ENCODE measurements at places on chromosomes 7 and 10.
A peak's percentile ranks its signal among the peaks of the same experiment; 100 is the strongest.

GRCh38 chr7:1361016-1361755 is 98.1 kb downstream of the MICALL2 start:
- DNase-seq: no peak

DNA sequence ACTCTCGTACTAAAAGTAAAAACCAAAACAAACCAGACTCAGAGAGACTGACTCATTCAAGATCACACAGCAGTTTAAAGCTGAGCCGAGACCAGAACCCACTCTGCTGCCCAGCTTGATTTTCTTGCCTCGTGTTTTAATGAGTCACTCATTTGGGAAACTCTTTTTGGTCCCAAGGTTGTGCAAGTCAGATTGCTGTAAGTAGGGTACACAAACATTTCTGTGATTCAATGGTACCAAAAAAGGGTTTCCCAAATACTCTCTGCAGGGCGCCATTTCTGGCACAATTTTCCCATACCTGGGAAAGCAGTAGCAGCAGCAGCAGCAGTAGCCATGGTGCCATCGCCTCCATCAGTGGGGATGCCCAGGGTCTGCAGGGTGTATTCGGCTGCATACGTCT is 69.9 kb downstream of the ASAH2B start:
- DNase-seq: no peak

GRCh38 chr10:84360637-84361365 is 32.4 kb downstream of the CCSER2 start:
- DNase-seq: no peak

DNA sequence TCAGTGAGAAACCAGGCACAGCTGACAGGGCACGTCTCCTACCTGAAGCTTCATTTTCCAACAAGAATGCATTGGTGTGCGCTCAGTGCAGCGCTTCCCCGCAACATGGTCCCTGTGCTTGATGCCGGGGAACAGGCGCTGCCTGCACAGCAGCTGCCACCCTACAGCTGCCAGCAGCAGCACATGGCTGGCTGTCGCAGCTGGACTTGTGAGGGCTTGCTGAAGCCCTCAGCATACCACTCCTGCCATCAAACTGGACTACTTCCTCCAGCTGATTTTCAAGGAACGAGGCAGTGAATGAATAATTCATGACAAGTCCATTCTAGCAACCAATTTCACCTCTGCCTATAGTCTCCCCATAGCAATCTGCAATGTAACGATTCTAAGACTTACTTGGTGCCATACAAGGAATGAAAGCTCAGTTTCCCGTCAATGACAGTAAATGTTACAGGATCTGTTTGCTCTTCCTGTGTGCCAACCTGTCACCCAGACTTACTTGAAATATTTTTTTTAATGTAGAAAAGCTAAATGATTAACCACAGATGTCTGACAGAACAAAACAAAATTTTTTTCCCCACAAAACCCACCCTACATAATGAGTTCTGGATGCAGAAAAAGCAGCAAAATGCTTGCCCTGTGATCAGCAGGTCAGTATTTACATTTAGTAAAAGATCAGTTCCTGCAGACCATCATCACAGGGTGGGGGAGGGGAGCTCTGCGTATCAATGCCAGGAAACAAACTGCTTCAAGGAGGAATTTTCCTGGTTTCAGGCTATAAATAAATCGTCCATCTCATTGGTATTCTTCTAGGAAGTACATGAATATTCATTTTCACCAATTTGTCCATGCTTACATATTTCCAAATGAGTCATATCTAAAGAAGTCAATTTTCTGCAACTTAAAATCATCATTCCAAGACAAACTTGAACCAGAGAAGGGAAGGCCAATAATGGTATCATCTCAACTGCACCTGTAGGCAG is 140.6 kb downstream of the ALOX5 start:
- DNase-seq: no peak

- no peak for DNase-seq
Measured at GRCh38 chr7:29565982-29566746, 2.5 kb downstream of the PRR15 start.

DNA sequence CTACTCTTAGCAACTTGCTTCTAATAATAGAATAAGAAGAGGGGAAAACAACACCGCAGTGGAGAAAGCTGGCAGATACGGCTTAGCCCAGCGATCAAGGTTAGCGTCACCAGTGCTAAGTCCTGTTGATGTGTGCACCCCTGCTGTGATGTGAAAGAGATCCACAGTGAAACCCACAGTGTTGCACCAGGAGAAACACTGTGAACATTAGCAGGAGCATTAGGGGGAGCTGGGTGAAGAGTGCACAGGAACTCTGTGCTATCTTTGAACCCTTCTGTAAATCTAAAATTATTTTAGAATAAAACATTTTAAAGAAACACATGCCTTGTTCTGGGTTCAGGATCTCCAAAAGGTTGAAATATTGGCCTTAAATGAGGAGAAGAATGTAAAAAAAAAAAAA is 154.1 kb upstream of the UNC5B start:
- DNase-seq: no peak

GRCh38 chr7:43124388-43124787 is 11.9 kb downstream of the HECW1 start:
- no peak for DNase-seq

GRCh38 chr7:147089608-147090007 is 973.0 kb downstream of the CNTNAP2 start:
- no peak for DNase-seq

GRCh38 chr7:20050241-20050966 is 166.8 kb downstream of the MACC1 start:
- DNase-seq: no peak

- no peak for DNase-seq
Measured at GRCh38 chr10:16425449-16425848, 11.4 kb upstream of the PTER start.

- no peak for DNase-seq
Measured at GRCh38 chr7:80412842-80413241, 99.0 kb downstream of the GNAT3 start.

- no peak for DNase-seq
Measured at GRCh38 chr10:119242186-119242585, 34.8 kb downstream of the GRK5 start.

DNA sequence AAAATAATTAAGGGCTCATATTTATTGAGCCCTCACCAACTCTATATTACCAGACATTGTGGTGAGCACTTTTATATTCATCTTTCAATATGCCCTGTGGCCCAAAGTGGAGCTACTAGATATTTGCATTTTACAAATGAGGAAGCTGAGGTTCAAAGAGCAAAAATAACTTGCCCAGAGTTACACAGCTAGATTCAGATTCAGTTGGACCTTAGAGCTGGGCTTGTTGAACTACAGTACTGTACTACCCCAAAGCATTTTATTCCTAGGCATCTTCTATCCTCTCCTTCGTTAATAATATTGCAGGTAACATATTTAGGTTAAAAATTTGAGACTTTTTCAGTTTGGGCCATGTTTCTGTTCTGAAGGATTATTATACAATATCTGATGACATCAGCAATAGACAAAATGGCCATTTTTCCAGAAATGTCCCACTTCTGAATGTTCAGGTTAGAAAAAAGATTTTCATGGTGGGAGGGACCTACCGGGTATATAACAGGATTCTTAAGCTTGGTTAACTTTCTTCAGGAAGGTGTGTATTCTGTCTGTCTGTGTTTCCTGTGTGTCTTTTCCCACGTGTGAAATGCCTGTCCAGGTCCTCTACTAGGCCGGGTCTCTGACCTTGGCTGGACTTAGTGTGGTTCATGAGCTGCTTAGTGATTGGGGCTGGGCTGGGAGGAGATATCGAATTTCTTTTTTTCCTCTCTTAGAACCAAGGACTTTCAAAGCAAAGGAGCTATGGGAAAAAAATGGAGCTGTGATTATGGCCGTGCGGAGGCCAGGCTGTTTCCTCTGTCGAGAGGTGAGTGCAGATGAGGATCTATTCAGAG is 13.6 kb downstream of the PRXL2A start:
- DNase-seq: no peak

- DNase-seq: no peak
Measured at GRCh38 chr7:101166909-101167644, 1.7 kb upstream of the VGF start.

GRCh38 chr10:113961182-113962031 is 82.3 kb upstream of the ADRB1 start:
- DNase-seq: no peak

DNA sequence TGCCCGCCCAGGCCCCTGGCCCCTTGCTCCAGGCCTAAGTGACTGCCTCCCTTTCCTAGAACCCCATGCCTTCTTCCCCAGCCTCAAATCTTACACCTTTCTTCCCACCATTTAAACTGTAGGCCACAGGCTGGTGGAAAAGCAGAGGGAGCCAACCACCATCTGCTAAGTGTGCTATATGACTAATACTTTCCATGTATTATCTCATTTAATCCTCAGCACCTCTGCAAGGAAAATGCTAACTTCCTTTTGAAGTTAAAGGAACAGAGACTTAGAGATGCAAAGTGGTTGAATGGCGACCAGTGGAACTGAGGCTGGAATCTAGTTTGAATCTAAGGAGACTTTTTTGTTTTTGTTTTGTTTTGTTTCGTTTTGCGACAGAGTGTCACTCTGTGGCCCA is 17.8 kb upstream of the MTPAP start:
- no peak for DNase-seq

- no peak for DNase-seq
Measured at GRCh38 chr10:33227489-33227888, 107.0 kb downstream of the NRP1 start.

DNA sequence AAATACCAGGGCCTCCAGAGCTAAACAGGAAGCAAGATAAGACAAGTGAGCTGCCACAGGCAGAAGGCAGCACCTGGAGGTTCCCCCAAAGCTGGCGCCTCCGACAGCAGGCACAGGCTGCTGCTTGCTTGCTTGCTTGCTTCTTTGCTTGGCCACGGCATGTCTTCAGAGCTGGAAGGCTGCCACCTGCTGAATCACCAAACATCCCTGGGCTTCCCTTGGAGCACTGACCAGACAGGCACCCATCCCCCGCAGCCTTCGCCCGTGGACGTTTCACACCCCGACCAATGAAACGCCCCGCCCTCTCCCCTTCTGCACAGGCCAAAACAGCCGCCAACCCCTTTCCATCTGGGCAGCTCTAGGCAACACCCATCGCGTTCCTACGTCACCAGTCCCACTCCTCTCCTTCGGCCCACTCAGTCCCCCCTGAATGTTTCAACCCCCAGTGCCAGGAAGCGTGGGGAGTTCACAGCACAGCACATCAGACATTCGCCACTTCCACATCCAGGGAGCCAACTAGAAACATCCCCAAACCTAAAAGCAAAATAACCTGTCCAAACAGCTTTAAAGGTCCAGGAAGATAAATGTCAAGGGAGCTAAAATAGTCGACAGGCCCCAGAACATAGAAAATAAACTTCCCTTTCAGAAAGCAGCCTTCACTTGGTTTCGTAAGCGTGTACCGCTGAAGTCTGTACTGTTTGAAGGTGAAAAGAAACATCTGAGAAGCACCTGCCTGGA is 1.6 kb downstream of the SGMS1 start:
- peak; percentile 43 for DNase-seq

GRCh38 chr10:128122931-128123330 is 3.3 kb downstream of the MKI67 start:
- DNase-seq: no peak

GRCh38 chr10:131786756-131787605 is 113.8 kb upstream of the PPP2R2D start:
- no peak for DNase-seq

DNA sequence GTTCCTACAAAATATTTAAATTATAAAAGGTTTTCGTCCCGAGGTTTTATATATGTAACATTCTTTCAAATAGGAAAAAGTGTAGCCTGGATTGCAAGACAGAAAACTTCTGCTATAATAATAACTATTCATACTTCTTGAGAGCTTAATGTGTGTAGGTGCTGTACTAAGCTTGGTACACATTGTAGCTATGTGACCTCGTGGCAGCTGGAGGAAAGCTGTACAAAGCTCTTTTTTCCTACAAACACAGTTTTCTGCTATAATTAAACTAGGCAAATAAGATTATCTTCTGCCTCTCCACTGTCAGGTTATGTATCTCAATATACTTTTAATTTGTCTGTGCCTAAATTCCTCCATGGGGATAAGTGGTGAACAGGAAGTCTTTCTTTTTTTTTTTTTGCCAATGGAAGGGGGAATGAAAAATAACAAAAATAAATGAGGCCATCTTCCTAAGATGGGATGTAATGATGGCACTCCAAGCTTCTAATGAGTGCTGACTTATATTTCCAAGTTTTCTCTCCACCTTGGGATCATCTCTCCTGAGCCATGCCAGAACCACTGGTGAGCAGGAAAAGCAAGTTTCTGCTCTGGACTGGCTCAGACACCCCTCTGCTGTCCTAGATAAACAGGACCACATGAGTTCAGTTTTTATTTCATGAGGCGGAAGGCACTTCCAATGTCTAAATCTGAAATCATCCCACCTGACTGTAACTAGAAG is 9.9 kb downstream of the SGMS1 start:
- DNase-seq: no peak

DNA sequence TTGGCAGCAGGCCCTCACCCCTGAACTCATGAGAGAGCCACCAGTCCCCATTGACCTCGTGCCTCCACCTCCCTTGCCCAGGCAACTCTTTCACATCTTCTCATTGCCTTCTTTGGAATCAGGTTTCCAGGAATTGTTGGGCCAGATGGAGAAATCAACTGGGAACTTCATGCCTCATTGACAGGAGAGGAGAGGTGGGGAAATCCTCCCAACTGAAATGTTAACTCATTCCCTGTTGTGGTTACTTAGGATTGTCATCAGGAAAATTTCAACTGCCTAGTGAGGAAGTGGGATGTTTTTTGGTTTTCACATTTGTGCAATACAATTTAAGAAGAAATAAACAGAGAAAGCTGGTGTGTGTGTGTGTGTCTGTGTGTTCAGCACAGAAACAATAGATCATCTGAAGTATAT is 106.6 kb upstream of the INHBA start:
- DNase-seq: no peak

DNA sequence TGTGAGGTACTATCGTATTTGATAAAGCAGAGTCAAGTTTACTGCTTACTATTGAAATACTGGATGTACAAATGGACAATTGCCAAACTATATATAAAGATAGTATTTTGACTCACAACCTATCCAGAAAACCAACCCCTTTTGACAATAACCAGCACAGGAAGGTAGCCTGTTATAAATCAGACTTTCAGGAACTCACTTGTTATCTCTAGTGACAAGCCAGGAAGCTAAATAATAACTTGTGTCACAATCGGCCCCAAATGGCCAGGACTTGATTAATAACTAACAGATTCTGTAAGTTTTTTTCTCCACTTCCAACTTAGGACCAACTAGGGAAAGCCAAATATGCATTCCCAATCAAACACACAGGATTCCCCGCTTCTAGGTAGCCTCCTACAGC is 38.8 kb upstream of the SLC35G1 start:
- no peak for DNase-seq
